Activated T-cell treated with anti-CD3 and anti-CD28 coated beads, Interleukin-2, amount 50 U/mL, for 24 hours (primary cell): ENCODE measurements at places on chromosomes 3 and 15.
A peak's percentile ranks its signal among the peaks of the same experiment; 100 is the strongest.

DNA sequence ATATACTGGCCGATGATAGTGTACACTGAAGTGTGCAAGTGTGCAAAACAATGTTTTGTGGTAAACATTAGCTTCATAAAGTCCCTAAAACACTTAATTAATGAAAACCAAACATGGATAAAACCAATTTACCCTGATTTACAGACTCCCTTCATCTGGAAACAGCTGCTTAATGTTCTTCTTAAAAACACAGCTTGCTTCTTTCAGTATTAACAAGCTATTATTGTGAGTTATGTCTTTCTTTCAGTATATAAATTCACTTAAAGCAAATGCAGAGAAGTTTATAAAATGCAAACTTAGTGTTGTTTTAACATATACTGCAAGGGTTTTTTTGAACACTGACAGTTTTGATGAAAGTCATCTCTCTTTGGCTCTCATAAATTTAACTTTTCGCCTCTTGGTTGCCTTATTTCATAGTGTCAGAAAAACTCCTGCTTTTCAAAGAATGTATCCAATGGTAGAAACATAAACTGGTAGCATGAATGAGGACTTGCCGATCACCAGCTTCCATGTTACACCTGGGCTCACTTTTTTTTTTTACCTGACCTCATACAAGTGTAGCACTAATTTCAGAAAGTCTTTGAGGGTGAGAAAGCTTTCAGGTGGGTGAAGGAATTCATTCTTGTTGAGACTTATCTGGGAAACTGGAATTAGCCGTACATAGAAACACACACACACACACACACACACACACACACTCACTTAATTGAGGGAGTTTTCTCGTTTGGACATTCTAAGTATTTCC lies 532.2 kb downstream of the ROBO2 start:
- no peak for DNase-seq

DNA sequence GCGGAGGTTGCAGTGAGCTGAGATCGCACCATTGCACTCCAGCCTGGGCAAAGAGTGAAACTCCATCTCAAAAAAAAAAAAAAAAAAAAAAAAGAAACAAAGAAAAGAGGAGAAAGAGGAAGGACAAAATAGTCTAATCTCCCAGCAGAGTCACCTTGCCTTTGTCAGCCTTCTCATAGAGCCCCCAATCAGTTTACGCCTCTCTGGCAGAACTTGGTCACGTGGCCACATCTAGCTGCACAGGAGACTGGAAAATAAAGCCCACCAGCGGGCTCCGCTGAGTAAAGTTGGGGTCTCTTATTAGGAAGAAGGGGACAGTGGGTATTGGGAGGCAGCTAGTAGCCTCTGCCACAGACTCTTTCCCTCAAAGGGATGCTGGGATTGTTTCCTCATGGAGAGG lies 41.9 kb downstream of the USP13 start:
- no peak for DNase-seq

DNA sequence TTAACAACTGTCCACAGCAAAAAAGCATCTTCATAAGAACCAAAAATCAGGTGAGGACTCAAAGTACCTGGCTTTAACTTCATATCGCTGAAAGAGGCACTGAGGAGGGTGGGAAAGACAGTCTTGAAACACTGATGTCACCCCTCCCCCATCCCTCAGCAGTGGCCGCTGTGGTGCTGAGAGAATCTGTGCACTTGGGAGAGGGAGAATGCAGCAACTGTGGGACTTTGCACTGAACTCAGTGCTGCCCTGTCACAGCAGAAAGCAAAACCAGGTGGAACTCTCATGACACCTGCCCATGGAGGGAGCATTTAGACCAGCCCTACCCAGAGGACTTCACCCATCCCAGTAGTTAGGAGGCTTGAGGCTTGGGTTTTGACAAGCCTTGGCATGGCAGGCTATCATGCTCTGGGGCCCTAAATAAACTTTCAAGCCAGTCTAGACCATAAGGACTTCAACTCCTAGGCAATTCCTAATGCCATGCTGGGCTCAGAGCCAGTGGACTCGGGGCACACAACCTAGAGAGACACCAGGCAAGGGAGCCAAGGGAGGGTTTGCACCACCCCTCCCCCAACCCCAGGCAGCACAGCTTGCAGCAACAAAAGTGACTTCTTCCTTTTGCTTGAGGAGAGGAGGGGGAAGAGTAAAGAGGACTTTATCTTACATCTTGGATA lies 6.1 kb upstream of the ZSCAN2 start:
- DNase-seq = no peak

GRCh38 chr15:50940506-50940905 lies 32.0 kb downstream of the AP4E1 start:
- no peak for DNase-seq

DNA sequence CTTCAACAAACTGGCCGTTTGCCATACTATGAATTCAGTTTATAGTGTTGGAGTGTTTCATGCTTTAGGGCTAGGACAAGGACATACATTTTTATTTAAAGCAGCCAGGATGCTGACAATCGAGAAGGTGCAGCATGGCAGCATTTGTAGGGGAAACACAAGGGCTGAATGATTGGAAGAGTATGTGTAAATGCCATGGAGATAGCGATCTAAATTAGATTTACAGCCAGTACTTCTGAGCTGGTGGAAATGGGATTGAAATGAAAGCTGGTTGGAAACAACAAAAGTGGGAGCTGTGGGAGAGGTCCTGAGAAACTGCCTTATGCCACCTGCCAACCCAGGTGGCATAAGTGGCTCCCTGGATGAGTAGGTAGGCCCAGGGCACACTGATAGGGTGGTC lies 209.9 kb upstream of the MRPL3 start:
- no peak for DNase-seq

DNA sequence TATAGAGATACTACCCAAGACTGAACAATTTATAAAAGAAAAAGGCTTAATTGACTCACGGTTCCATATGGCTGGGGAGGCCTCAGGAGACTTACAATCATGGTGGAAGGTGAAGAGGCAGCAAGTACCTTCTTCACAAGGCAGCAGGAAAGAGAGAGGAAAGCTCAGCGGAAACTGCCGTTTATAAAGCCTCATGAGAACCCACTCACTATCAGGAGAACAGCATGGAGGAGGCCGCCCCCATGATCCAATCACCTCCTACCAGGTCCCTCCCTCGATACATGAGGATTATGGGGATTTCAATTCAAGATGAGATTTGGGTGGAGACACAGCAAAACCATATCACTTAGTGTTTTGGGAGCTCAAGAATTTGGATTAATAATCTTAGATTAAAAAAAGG lies 240.2 kb downstream of the UACA start:
- no peak for DNase-seq

- DNase-seq = no peak
Observed at GRCh38 chr15:72195101-72195511, 2.5 kb downstream of the GRAMD2A start.

GRCh38 chr3:134084242-134084950 lies 54.7 kb upstream of the SLCO2A1 start:
- DNase-seq = no peak

DNA sequence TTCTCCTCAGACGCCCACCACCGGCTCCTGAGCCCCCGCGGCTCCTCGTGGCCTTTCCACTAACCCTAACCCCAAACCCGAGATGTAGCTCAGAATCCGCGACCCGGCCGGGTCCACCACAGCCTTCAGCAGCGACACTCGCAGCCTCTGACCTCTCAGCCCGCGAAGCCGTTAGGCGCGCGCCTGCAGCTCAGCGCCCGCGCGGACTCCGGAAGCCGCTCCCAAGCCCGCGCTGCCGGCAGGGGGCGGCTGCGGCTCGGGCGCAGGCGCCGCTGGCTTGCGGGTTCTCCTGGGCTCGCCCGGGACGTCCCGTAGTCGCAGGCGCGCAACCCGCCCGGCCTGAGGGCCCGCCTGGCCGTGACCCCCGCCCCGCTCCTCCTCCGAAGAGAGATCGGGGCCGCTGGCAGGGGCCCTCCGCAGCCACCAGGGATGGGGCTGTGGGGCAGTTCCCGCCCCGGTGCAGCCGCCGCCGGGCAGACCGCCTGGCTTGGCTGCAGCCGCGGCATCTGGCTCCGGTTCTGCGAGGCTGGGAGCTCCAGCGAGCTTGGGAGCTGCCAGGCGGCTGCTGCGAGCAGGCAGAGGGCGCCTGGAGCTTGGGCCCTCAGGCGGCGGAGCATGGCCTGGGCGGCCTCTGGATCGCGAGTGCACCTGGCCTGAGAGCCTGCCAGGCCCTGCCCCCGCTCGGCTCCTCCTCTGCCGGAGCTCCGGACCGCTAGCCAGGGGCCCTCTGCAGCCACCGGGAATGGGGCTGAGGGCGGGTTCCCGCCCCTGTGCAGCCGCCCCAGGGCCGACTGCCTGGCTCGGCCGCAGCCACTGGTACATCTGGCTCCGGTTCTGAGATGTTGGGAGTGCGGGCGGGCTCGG lies 120.7 kb downstream of the LMLN start:
- peak; percentile 90 for DNase-seq

DNA sequence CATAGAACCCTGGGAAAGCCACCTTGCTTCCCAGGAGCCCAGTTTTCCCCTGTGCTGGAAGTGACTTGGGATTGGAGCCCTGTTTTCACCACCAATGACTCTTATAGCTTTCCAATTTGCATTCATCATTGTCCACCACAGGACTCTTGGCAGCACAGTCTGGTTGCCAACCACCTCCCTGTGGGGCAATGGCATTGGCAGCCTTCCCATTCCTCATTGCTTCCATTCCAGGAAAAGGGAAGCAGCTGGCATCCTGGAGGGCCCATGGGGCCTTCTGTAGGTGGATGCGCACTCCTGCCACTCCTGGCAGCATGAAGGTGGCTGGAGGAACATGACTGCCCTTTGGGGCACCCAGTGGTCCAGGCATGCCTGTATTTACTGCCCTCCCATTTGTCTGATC lies 57.7 kb downstream of the FEM1B start:
- DNase-seq = no peak

DNA sequence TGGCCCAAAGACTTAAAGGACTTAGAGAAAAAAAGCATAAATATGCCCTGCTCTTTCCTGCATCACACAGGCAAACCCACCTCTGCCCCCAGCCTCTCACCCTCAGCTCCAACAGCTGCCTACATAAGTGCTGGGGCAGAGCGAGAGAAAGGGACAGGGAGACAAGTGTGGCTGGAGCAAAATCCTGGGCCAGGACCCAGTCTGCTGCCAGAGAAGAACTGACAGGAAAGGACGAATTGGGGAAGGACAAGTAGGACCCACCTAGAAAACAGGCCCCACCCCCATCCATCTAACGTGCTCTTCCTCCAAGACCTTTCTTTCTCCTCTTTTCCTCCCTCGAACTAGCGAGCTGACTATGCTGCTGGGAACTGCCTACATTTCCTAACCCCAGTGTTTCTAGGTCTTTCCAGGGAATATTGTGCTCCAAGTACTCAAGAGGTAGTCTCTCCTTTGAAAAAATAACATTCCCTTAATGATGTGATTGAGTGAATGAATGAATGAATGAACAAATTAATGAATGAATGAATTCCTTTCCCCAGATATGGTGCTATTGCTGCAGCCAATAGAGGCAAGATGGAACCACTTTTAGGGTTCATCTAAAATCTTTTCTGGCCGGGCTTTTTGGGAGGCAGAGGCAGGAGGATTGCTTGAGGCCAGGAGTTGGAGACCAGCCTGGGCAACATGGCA lies 18.4 kb downstream of the IGDCC4 start:
- no peak for DNase-seq

GRCh38 chr3:58041826-58042324 lies 33.7 kb downstream of the FLNB start:
- DNase-seq = no peak

DNA sequence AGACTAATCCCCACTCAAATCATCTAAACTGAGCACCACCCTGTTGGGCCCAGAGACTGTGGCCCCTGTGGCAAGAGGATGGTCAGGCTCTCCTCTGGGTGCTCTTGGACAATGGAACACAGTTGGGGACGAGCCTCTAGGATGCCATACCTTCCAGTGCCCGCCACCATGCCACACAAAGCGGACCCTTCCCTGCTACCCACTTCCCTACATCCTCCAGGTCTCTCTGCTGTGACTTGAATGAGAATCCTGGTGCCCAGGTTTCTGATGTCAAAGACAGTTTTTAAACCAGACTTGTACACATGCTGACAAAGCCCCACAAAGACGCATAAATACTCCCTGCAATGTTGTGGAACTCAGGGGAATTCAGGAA lies 4.7 kb downstream of the CCDC51 start:
- DNase-seq = no peak

DNA sequence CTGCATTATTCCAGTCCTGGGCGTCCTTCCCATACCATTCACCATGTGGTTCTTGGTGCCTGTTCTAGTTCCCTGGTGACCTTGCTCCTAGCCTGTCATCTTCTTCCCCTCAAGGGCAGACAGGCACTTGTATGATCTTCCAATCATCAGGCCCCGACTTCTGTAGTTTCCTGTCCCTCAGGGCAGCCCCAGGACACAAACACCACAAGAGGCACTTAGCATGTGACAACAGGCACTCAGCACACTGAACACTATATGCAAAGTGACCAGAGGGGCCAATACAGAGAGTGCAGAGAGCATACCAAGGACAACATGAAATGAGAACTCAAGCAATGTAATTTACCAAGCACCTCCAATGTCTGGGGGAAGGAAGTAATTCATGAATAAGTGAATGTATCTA lies 17.9 kb downstream of the TMEM40 start:
- no peak for DNase-seq

DNA sequence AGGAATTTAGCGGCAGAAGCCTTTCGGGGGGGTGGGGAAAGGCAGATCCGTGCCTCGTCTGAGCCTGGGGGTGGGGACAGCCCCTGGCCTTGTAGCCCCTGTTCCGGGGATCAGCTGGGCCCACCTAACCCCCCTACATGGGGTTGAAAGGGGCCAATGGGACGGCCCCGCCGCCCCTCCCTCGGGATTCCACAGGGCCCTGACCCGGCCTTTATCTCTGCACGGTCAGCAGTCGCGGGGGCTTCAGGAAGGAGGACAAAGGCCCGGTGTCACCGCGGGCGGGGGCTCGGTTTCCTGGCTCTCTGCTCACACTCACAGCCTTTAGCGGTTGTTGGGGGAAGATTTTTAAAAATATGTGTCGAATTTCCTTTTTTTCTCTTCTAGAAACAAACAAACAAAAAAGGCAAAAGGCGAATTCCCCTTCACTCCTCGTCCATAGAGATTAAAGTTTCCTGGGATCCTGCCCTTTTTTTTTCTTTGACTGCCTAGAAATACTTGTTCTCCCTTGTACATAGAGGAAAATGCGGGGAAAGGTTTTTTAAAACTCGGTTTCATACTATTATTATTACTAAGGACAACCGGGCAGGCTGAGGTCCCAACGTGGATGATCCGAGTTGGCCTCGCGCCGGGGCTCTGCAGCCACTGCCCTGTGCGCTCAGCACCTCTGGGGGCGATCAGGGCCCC lies 7.9 kb downstream of the FOXL2 start:
- DNase-seq = no peak

DNA sequence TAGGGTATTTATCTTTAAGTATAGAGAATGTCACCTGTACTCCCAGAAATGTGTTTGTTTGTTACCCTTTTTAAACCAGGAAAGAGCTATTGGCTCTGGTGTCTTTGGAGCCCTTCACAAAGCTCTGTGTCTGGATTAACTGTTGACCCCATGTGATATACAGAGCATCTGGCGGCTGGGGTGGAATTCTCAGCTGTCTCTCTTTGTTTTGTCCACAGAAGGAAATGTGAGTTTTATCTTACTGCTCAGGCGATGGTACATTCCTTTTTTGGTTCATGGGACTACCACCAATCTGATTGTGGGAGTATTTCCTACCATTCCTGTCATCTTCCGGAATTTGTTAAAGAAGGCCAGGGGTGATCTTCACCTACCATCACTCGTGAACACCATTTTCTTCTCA lies 120.3 kb downstream of the AKAP13 start:
- no peak for DNase-seq
